ENCODE measurements at places on chromosomes 6 and 20. TPM values are rescaled to one million over a fixed set of nuclear protein-coding genes. Genes with fewer than 3 reads are reported as not detected.

- H3K27ac ChIP-seq = no peak overlapping the region
- DNase-seq = no peak
- no peaks in the 10 kb centered on the region for H3K27me3 ChIP-seq
- H3K4me1 ChIP-seq = peaks cover 22% of the 10 kb centered on the region
- peaks cover 2% of the 10 kb centered on the region for H3K36me3 ChIP-seq
Measured at GRCh38 chr6:16473184-16473907, 235.0 kb downstream of the GMPR start.

DNA sequence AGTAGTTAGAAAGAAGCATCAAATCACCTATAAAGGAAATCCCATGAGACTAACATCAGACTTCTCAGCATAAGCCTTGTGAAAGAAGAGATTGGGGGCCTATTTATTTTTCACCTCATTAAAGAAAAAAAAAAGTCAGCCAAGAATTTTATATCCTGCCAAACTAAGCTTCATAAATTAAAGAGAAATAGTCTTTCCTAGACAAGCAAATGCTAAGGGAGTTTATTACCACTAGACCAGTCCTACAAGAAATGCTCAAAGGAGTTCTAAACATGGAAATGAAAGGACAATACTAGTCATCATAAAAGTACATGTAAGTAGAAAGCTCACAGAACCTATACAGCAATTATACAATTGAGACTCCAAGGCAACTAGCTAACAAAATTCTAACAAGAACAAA is 96.5 kb upstream of the OLIG3 start:
- H3K4me1 ChIP-seq = no peaks in the 10 kb centered on the region
- H3K36me3 ChIP-seq = no peaks in the 10 kb centered on the region
- no peak for DNase-seq
- no peaks in the 10 kb centered on the region for H3K27me3 ChIP-seq
- no peak overlapping the region for H3K4me3 ChIP-seq

- H3K27ac ChIP-seq = no peak overlapping the region
- DNase-seq = no peak
- no peak overlapping the region for H3K4me3 ChIP-seq
Measured at GRCh38 chr6:39249278-39249677, 20.0 kb upstream of the KCNK5 start.

DNA sequence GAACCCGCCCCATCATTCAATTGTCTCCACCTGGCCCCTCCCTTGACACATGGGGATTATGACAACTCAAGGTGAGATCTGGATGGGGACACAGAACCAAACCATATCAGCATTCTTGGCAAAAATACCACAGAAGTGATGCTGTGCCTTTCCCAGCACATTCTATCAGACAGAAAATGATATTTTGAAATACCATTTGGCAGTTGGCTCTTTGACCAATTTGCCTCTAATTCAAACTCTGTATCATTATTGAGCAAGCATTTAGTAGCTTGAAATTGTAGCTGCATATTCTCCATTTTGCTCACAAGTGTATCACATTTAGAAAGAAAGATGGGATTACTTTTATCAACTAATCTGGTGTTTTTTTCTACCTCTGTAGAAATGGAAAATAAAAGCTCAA is 64.0 kb downstream of the PLCB1 start:
- H3K27ac ChIP-seq = no peak overlapping the region
- no peaks in the 10 kb centered on the region for H3K27me3 ChIP-seq
- no peak overlapping the region for H3K4me3 ChIP-seq

GRCh38 chr20:62761759-62762131 is 34.5 kb upstream of the MRGBP start:
- H3K4me3 ChIP-seq = no peak overlapping the region
- H3K4me1 ChIP-seq = no peaks in the 10 kb centered on the region
- no peak for DNase-seq
- H3K27ac ChIP-seq = no peak overlapping the region
- H3K27me3 ChIP-seq = peaks cover 10% of the 10 kb centered on the region
- H3K36me3 ChIP-seq = no peaks in the 10 kb centered on the region

DNA sequence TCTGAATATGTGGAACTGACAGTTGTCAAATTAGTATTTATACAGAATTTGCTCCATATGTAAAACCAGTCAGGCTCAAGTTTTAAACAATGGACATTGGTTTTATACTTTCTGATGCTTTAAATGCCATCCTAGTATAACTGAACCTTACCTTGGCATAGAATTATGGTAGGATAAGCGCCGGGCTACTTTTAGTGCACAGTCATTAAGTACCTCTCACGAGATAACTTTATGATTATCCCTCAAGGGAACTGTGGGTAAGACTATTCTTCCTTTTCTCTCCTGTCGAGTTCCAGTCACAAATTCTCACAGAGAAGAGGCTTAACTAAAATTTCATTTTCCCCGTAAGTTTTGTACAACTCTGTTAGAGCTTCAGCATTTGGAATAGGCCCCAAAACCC is 110.6 kb upstream of the PTPRK start:
- H3K27ac ChIP-seq = no peak overlapping the region
- H3K27me3 ChIP-seq = no peaks in the 10 kb centered on the region
- no peaks in the 10 kb centered on the region for H3K36me3 ChIP-seq
- no peak overlapping the region for H3K4me3 ChIP-seq
- DNase-seq = no peak
- no peaks in the 10 kb centered on the region for H3K4me1 ChIP-seq

DNA sequence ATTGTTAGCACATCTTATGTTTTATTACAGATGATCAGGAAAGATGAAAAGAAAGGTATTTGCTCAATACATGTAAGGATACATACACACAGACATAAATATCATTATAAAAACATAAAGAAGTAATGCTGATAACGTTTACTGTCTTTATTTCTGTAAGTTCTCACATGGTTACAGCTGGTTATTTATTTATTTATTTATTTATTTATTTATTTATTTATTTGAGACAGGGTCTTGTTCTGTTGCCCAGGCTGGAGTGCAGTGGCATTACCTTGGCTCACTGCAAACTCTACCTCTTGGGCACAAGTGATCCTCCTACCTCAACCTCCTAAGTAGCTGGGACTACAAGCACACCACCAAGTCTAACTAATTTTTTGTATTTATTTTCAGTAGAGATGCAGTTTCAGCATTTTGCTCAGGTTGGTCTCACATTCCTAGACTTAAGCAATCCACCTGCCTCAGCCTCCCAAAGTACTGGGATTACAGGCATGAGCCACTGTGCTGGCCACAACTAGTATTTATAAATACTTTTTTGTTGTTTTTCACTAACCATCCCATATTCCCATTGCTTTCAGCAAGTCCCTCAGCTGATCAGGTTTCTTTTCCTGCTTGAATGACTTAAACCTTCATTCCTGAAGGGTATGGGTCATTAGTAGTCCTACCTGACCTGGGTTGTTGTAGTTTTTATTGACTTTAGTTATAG is 35.8 kb downstream of the HLA-B start:
- no peak for DNase-seq
- H3K36me3 ChIP-seq = no peaks in the 10 kb centered on the region
- no peaks in the 10 kb centered on the region for H3K4me1 ChIP-seq
- H3K4me3 ChIP-seq = no peak overlapping the region
- H3K27me3 ChIP-seq = peaks cover 7% of the 10 kb centered on the region
- no peak overlapping the region for H3K27ac ChIP-seq

- DNase-seq = no peak
- H3K4me1 ChIP-seq = no peaks in the 10 kb centered on the region
- no peaks in the 10 kb centered on the region for H3K36me3 ChIP-seq
- H3K27me3 ChIP-seq = no peaks in the 10 kb centered on the region
- no peak overlapping the region for H3K4me3 ChIP-seq
- H3K27ac ChIP-seq = no peak overlapping the region
Measured at GRCh38 chr20:11769825-11770224, 147.9 kb upstream of the BTBD3 start.

DNA sequence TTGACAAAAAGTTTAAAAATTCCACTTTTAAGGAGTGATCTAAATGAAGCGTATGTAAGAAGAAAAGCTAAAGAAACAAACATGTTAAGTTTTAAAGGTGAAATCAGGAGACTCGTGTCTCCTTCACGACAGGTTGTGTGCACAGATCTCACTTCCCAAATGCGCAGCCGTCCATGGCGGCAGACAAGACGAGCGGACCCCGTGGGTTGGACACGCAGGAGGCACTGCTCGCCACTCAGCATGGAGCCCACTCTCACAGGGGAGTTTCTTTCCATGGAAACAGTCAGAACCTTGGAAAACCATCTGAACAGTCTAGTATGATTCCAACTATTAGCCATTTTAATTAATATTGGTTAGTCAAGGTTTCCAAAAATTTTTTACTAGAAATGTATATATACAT is 48.9 kb downstream of the WDR27 start:
- H3K27me3 ChIP-seq = no peaks in the 10 kb centered on the region
- H3K36me3 ChIP-seq = peaks cover under 1% of the 10 kb centered on the region
- no peak overlapping the region for H3K4me3 ChIP-seq
- peaks cover 5% of the 10 kb centered on the region for H3K4me1 ChIP-seq
- DNase-seq = no peak

DNA sequence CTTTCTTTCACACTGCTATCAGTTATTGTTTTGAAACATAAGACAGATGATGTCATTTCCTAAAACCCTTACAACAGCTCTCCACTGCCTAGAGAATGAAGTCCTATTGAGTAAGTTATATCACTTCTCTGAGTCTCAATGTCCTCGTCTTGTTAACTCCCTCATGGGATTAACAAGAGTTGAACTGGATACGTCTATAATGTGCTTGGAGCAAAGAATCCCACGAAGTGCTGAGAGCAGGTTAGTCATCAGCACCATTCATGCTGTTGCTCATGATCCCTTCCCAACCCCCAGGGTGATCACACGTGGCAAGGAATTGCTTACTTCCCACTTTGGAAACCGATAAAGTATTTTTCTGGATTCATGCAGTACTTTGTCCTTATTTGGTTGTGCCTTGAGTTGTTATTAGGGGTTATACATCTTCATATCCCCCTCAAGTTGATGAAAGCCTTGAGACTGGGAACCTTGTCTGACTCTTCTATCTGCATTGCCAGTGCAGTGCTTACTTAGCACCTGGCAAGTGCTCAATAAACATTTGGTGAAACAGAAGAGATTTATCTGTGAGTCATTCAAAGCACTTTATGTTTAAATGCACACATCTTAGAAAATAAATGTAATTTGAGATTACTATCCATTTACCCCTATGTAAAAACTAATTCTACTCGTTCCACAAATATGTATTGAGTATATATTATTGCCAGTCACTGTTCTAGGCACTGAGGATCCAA is 487.5 kb downstream of the EPM2A start:
- no peak overlapping the region for H3K4me3 ChIP-seq
- peak overlapping the region; percentile 62 for H3K27ac ChIP-seq

DNA sequence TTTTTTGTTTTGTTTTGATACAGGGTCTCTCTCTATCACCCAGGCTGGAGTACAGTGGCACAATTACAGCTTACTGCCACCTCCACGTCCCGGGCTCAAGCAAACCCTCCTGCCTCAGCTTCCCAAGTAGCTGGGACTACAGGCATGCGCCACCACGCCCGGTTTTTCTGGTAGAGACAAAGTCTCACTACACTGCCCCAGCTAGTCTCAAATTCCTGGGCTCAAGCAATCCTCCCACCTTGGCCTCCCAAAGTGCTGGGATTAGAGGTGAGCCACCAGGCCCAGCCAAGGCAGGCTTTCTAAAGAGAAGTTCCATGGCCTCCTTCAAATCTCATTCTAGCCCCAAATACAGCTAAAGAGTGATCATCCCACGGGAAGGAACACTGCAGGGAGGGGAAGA is 5.2 kb downstream of the MCCD1 start:
- H3K36me3 ChIP-seq = peaks cover 78% of the 10 kb centered on the region
- no peak overlapping the region for H3K27ac ChIP-seq
- DNase-seq = no peak
- H3K27me3 ChIP-seq = no peaks in the 10 kb centered on the region
- H3K4me1 ChIP-seq = peaks cover 8% of the 10 kb centered on the region

GRCh38 chr6:119627908-119628669 is 278.5 kb upstream of the MAN1A1 start:
- peak; percentile 70 for DNase-seq
- no peaks in the 10 kb centered on the region for H3K27me3 ChIP-seq
- no peaks in the 10 kb centered on the region for H3K36me3 ChIP-seq

DNA sequence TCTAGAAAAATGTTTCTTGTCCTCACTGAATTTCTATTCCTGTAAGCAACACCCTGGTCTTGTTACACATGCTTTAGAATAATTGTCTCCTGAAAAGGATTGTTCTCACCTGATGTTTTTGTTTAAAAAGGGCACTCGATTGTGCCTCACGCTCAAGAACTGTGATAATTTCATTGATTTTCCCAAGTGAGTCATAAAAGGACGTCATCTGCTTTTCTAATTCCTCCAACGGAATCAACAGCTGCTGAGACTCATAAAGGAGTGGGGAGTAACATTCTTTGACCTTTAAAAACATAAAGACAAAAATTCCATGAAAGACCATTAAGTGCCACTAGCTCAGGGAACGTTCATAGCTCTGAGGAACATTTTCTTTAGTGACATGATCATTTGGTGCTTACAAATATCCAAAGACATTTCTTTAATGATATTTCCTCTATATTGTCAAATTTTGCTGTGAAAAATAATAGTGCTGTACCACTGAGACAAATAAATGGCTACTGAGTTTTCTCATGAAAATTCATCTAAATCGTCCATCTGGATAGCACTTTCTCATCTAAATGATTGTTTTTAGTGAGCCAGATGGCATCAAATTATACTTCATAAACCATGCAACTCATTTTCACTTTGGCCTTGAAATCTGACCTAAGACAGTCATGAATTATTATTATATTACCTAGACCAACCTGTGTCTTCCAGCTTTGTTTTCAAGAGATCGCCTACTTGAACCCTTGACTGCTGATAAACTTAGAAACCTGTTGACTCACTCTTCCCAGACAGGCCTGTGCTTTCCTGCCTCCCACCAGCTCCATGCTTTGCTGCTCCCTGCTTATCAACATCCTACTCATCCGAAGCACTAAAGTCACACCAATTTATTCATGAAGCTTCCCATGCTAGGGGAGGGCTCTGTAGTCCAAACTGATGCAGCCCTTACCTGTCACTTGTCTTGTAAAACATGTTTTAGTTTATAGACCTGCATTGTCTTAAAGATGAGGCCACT is 178.2 kb downstream of the SYNE1 start:
- peak; percentile 28 for DNase-seq
- no peaks in the 10 kb centered on the region for H3K4me1 ChIP-seq
- H3K36me3 ChIP-seq = no peaks in the 10 kb centered on the region
- H3K27ac ChIP-seq = no peak overlapping the region
- no peaks in the 10 kb centered on the region for H3K27me3 ChIP-seq
- no peak overlapping the region for H3K4me3 ChIP-seq

GRCh38 chr6:164561656-164562055 is 747.7 kb downstream of the C6orf118 start:
- no peak overlapping the region for H3K4me3 ChIP-seq
- no peaks in the 10 kb centered on the region for H3K36me3 ChIP-seq
- H3K4me1 ChIP-seq = no peaks in the 10 kb centered on the region
- no peak for DNase-seq
- no peak overlapping the region for H3K27ac ChIP-seq

GRCh38 chr20:1446536-1446935 is 20.1 kb downstream of the NSFL1C start:
- H3K4me1 ChIP-seq = no peaks in the 10 kb centered on the region
- no peaks in the 10 kb centered on the region for H3K27me3 ChIP-seq
- no peak overlapping the region for H3K4me3 ChIP-seq

GRCh38 chr20:17835240-17835933 is 133.2 kb downstream of the SNX5 start:
- DNase-seq = peak; percentile 86
- no peaks in the 10 kb centered on the region for H3K27me3 ChIP-seq
- H3K4me1 ChIP-seq = peaks cover 46% of the 10 kb centered on the region
- H3K4me3 ChIP-seq = no peak overlapping the region

FAM83B gene
- total RNA-seq = 1.9 TPM

BPI gene
- total RNA-seq = not detected

E2F1 gene
- 2.3 TPM for total RNA-seq

PRR18 gene
- not detected for total RNA-seq

LKAAEAR1 gene
- total RNA-seq = 0.34 TPM

Measured in astrocyte (in vitro differentiated cells and primary cell).